Hematopoietic multipotent progenitor cell treated with erythropoietin and hydrocortisone succinate and interleukin-3 and kit ligand, for 4 days (in vitro differentiated cells): ENCODE measurements at places on chromosomes 1 and 21.
A peak's percentile ranks its signal among the peaks of the same experiment; 100 is the strongest.

DNA sequence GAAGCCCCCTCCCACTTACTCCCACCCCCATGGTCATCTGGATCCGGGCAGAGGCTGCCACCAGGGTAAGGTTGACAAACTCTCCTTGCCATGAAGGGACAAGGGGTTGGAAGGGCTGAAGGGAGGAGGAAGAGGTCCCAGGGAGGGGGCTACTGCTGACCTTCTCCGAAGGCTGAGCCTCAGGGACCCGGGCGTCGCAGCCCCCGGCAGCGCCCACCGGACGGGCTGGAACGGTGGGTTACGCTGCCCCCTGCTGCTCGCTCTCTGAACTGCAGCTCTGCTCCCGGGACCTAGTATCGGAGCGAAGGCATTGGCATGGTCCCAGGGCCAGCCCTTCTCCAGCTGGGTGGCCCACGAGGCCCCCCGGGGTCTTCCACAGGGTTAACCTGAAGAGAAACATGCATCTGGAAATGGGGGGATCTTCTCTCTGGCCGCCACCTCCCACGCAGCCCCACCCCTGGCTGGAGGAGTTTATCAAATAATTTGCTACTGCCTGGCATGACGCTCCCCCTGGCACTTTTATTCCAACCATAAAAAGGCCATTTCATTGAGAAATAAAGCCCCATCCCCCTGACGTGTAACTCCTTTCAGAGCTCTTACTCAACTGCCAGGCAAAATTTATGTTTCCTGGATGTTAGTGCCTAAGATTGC is 70.4 kb upstream of the TARDBP start:
- DNase-seq = peak; percentile 72

- peak; percentile 92 for DNase-seq
These were observed 76.9 kb downstream of the CLIC6 start for GRCh38 chr21:34745557-34746255.

DNA sequence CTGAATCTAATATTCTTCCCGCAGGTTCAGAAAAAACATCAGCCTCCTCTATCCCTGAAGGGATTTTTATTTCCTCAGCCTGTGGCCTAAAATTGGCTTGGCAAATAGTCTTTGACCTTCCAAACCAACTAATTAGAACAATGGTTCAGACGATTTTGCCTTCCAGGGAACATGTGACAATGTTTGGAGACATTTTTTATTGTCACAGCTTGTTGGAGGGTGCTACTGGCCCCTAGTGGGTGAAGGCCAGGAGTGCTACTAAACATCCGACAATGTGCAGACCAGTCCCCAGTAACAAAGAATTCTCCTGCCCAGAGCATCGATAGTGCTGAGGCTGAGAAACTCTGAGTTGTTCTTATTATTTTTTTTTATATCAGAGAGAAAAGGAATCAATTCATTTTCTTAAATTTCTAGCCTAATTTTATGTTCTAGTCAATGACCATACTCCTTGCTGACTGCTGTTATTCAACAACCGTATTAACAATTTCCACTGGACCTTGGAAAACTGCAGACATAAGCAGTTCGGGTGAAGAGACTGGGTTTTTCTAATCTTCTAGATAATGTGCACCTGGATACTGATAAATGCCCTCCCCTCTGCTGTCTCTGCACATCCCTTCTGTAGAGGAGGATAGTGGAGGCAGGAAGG is 280.7 kb downstream of the LMX1A start:
- peak; percentile 72 for DNase-seq

- no peak for DNase-seq
These were observed 176.9 kb upstream of the FMN2 start for GRCh38 chr1:239914751-239915231.
